ENCODE measurements at places on chromosomes 2 and 18. TPM values are rescaled to one million over a fixed set of nuclear protein-coding genes. Genes with fewer than 3 reads are reported as not detected.

MYO5B gene
- 9.9 TPM for total RNA-seq

LRRC30 gene
- total RNA-seq: not detected

TAF1B gene
- 26.1 TPM for total RNA-seq

TGFA gene
- 11.8 TPM for total RNA-seq

ZSCAN30 gene
- 28.4 TPM for total RNA-seq

BBS5 gene
- 13.5 TPM for total RNA-seq

CPO gene
- total RNA-seq: 0.89 TPM

SIX2 gene
- total RNA-seq: 3.6 TPM

TBR1 gene
- total RNA-seq: not detected

SNORC gene
- 12.0 TPM for total RNA-seq

GPAT2 gene
- total RNA-seq: 11.1 TPM

SPOPL gene
- 24.2 TPM for total RNA-seq

KIAA2012 gene
- total RNA-seq: not detected

HDAC4 gene
- total RNA-seq: 99.5 TPM

SH2D6 gene
- 0.40 TPM for total RNA-seq

KATNAL2 gene
- total RNA-seq: 5.6 TPM

PLCD4 gene
- 9.1 TPM for total RNA-seq

ATP8B1 gene
- total RNA-seq: 10.5 TPM

CRYGC gene
- total RNA-seq: not detected

COLEC11 gene
- 1.1 TPM for total RNA-seq

ECEL1 gene
- total RNA-seq: 0.18 TPM

Measured in sciatic nerve (tissue), 2 donors.